ENCODE measurements at places on chromosomes 5 and 9. TPM values are rescaled to one million over a fixed set of nuclear protein-coding genes. Genes with fewer than 3 reads are reported as not detected.

DNA sequence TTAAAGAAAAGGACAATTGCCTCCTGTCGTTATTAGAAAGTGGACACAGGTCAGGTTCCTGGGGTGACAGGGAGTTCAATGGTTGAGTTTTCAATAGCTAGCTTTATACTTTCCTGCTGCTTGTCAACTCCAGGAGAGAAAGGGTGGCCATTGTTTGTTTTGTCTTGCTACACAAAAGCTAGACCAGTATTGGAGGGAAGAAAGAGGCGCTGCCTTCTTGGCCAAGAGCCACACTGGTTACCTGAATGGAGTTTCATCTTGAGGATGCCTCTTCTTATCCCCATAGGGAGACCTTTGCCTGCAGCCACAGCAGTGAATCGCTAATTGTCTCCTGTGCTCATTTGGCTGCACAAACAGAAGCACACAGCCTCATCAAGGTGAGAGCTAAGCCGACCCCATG lies 279.4 kb upstream of the GRIA1 start:
- H3K27ac ChIP-seq: no peak overlapping the region
- no peak for DNase-seq
- no peaks in the 10 kb centered on the region for H3K36me3 ChIP-seq

DNA sequence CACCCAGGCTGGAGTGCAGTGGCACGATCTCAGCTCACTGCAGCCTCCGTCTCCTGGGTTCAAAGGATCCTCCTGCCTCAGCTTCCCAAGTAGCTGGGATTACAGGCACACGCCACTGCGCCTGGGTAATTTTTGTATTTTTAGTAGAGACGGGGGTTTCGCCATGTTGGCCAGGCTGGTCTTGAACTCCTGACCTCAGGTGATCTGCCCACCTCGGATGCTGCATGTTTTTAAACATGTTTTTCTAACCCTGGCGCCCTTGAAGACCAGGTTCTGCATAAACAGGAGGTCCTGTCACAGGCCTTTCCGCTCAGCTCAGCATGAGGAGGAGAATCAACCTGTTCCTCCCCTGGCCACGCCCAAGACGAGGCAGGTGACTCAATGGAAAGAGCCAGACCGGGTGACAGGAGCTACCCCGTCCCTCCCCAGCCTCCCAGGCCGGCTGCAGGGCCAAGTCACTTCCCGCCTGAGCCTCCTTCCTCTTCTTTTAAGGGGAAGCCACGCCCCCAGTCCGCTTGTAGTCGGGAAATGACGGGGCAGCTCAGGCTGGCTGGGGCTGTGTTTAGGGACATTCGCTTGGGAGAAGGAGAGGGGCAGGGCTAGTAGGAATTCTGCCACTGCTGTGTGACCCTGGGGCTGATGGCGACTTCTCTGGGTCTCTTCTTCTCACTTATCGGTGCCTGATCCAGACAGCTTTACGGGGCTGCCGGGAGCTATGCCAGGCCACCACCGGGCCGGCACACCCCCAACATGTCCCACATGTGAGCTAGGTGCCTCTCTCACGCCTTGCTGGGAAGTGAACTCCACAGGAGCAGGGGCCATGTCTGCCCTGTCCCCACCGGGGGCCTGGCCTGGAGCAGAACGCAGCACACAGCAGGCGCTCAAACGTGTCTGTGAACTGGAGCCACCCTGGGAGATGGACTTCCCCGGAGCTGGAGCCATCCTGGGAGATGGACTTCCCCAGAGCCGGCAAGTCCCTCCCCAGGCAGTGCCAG lies 6.1 kb downstream of the NOTCH1 start:
- peak overlapping the region; percentile 80 for H3K27ac ChIP-seq
- H3K27me3 ChIP-seq: no peaks in the 10 kb centered on the region
- peak overlapping the region; percentile 29 for H3K4me3 ChIP-seq
- no peaks in the 10 kb centered on the region for H3K36me3 ChIP-seq
- H3K4me1 ChIP-seq: peaks cover 63% of the 10 kb centered on the region

Gene POU5F2
- total RNA-seq: 4.6 TPM

Gene TUSC1
- total RNA-seq: 0.29 TPM

Gene CCL27
- total RNA-seq: not detected
